ENCODE measurements at places on chromosomes 16 and 17.

DNA sequence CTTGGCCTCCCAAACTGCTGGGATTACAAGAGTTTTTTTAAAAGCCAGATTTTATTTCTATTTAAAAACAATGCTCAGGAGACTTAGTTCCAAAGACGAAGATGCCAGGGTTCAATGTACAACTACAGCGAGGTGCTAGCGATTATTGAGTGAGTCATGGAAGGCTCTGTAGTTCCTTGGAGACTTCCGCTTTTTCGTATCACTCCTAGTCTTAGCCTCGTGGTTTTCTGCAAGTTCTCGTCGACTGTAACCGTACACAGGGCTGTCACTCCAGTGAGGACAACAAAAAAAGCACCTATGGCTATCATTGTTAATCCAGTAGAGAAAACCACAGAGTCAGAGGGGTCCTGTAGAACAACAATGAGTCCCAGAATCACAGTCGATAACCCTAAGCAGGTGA, 22.7 kb upstream of the ZC3H7A start:
- DNase-seq, result no peak

DNA sequence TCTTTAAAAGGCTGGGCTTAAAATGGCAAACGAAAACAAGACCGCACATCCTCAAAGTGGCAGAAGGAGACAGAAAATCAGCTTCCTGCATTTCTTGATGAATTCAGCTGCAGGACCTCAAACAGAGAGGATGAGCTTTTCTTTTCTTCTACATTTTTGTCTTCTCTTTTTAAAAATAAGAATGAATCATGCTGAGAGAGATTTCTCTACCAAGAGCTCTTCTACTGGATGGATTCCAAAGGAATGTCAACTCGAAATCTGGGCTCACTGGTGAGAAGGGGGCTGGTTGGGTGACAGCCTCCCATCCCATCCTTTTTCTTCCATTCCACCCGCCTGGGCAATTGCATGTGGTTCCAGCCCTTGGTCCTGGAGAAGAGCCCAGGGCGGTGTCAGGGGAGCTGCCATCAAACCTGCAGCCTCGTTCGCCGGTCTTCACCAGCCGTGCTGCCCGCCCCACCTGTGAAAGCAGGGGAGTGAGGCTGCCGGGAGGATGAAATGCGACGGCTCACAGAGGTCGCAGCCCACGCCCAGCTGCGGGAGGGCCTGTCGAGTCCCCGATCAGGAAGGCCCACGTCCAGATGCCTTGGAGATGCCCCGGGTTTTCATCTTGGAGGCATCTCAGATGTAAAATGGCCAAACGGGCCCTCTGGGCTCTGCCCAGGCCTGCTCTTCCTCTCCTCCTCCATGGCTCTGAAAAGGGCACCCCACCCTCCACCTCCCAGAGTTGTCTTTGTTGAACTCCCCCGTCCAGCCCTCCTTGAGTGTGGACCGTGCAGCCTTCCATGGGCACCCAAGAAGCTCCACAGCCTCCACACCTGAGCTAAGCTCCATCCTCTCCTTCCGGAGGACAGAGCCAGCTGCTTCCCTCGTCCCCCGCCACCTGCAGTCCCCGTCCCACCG, 121.9 kb downstream of the FOXL1 start:
- DNase-seq, result no peak

DNA sequence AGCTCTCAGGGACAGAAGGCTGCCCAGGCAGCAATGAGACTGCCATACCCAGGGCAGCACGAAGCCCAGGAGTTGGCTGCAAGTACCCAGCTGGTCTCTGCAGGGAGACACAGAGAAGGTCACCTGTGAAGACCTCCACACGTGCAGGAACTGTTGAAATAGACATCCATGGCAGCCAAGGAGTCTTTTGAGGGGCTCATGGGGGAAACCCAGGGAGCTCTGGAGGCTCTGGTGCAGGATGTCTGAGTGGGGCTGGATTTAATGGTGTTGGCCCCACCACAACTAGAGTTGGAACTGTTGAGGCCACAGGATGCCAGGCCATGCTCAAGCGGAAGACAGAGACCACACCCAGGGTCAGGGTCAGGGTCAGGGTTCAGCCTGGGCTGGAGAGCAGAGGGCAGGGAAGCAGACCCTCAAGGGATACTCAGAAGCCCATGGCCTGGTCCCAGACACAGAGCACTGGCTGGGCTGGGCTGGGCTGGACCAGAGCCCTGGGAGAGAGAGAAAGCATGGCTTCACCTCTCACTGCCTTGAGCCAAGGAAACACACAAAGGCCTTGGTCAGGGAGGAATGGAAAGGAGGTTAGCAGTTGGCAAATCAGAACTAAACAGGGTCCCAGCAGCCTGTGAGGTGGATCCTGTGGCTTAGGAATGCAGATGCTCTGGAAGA, 21.4 kb downstream of the PITPNM3 start:
- no peak for DNase-seq

- no peak for DNase-seq
Measured at GRCh38 chr17:45782889-45783592, 1.1 kb upstream of the CRHR1 start.

- DNase-seq, result peak; percentile 82
Measured at GRCh38 chr17:55717898-55718735, 4.5 kb downstream of the TMEM100 start.

DNA sequence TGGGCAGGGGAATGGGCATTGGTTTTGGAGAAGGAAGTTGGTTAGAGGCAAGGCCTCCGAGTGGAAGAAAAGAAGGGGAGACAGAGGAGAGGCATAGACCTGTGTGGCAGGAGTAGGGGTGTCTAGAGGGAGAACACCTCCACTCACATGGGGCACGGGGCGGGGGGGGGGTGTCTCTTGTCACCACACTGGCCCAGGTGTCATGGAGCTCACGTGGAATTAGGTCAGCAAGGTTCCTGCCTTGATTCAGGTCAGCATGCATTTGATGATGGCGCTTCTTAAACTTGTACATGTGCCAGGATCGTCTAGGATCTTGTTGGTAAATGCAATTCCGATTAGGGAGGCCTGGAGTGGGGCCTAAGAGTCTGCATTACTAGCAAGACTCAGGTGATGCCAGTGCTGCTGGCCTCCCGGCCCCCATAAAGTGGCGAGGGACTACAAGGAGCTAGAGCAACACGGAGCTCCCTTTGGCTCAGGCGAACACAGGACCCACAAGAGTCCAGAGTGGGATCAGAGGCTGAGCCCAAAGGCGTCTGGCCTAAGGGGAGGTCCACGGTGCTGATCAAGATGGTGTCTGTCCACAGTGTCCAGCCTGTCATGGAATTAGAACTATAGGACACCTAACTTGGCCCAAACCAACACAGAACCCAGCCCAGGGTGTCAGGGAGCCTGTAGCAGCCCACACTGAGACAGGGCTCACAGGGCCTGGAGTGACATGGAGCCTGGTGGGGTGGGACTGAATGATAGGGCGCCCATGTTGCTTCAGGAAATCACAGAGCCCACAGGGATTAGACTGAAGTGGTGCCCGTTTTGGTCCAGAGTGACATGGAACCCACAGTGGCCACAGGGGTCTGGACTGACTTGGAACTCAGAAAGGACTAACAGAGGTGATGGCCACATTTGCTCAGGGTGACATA, 16.7 kb downstream of the EPOP start:
- no peak for DNase-seq

DNA sequence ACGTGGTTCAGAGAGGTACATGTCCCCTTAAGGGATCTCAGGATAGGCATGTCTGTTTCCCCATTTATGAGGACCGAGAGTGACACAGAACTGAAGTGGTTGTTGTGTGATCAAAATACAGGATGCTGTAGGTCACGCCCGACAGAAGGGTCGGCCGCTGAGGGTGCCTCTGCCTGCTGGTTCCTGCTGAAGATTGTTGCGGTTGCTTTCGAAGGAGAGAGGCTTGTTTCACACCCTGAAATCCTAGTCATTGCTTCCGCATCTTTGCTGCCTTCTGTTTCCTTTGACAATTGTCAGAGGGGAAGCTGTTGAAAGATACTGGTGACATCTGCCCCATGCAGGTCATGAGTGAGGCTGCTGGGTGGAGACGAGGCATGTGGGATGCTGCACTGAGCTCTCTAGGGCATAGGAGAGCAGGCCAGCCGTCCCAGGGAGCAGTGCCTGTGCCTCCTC, 3.8 kb upstream of the NAT9 start:
- no peak for DNase-seq

DNA sequence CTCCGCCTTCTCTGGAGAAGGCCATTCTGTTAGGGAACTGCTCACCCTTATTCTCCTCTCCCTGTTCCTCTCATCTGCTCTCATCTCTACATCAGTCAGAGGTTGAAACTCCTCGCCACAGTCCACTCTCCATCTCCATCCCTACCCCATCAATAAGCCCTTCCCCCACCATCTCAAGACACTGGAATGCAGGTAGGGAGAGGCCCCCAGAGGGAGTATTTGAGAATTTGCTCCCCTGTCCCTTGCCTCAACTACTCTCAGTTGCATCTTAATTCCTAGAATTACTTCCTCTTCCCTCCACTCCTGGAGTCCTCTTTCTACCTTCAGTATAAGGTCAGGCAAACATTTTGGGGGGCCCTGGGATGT, 2.0 kb upstream of the AATF start:
- DNase-seq, result no peak

DNA sequence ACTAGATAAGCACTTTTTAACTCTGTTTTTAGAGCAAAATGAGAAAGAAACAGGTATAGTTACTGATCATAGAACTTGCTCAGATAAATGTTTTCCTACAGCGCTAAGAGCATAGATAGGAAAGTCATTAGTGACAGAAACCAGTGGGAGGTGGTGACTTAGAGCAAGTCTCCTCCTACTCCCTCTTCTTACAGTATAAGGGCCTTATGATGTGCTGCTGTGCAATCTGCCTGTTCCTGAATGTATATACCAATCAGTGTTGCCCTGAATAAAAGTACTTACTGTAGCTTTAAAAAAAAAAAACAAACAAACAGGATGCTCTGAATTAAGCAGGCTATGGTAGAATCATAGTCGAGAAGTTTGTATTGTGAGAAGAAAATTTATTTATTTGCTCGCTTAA, 23.3 kb upstream of the RASL10B start:
- DNase-seq, result no peak

DNA sequence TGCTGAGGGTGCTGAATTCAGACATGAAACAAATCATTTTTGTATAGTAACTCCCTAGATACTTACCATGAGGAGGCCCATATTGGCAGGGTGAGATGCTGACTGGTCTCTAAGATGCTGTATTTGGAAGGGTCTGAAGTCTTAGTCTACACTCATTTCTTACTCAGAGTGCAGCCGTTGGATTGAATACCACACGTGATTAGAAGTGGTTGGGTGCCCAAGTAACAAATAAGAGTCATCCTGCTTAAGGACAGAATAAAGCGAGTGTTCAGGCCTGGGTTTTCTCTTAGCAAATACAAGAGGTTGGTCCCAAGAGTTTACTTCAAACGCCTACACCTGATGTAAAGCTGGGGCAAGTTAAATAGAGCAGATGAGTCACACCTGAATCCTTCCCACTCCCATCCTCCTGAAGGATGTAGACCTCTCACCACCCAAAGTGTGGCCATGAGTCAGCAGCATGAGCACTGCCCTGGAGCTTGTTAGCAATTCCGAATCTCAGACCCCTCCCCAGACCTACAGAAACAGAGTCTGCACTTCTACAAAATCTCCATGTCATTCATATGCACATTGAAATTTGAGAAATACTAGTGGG, 284.6 kb upstream of the CDH5 start:
- DNase-seq, result no peak

- DNase-seq, result no peak
Measured at GRCh38 chr16:72715267-72715666, 332.7 kb downstream of the ZFHX3 start.

- no peak for DNase-seq
Measured at GRCh38 chr16:73063854-73064211, 15.9 kb upstream of the ZFHX3 start.

- DNase-seq, result no peak
Measured at GRCh38 chr17:18888766-18889290, 30.9 kb downstream of the PRPSAP2 start.

- DNase-seq, result peak; percentile 26
Measured at GRCh38 chr17:60602385-60602742, 2.4 kb downstream of the PPM1D start.

- DNase-seq, result no peak
Measured at GRCh38 chr17:39200957-39201510, 951 bp downstream of the RPL19 start.

GRCh38 chr17:45336390-45337182, 19.8 kb upstream of the MAP3K14 start:
- DNase-seq, result no peak

GRCh38 chr16:58198022-58198683, at the start of gene CSNK2A2:
CSNK2A2 (minus strand) TSS chr16:58198106; CDS start chr16:58197736, 370 bp downstream.
- DNase-seq, result peak; percentile 69

GRCh38 chr16:49604602-49605001, 231.0 kb downstream of the C16orf78 start:
- no peak for DNase-seq

GRCh38 chr16:60642956-60643355, 1393.3 kb downstream of the CDH8 start:
- DNase-seq, result no peak

DNA sequence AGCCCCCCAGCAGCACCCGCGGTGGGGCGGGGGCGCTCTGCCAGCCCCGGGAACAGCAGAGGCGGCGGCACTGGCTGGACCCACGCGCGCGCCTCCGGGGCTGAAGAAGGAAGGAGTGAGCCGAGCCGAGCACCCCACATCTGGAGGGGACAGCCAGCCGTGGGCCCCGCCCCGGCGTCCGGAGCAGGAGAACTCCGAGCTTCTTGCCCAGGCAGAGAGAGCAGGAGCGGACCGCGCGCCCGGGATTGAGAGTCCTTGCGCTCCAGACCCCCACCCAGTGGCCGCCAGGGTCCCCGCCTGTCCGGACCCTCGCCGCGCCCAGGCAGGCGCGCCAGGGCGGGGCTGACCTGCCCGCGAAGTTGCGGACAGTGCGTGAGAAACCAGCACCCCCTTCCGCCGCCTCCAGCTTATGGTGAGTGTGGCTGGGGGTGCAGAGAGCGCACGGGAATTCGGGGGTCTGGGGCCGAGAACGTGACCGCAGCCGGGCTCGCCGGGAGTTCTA, 921.9 kb upstream of the EEF2KMT start:
- DNase-seq, result no peak

GRCh38 chr17:31147507-31148202, 52.9 kb downstream of the NF1 start:
- no peak for DNase-seq

DNA sequence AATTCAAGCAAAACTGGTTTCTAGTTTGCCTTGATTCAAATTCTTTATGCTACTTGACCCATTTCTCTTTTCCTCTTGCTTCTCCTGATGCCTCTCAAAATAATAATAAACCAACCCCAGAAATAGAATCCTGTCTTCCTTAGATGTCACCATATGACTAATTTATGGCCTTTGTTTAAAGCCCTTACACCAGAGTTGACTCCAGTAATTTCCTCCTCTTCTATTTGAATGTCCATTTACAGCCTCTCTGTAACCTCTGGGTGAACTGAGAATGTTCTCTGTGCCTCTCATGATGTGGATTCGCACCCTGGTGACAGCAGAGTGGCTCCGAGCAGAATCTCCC, 31.5 kb downstream of the ZFHX3 start:
- DNase-seq, result no peak

GRCh38 chr16:67486805-67487204, 3.5 kb upstream of the AGRP start:
- DNase-seq, result no peak

- no peak for DNase-seq
Measured at GRCh38 chr17:34383216-34383615, 20.2 kb upstream of the CCL1 start.

- DNase-seq, result no peak
Measured at GRCh38 chr17:64385187-64386083, 5.2 kb downstream of the PECAM1 start.

GRCh38 chr17:2331303-2331702, 5.0 kb downstream of the TSR1 start:
- DNase-seq, result no peak
